ENCODE measurements at places on chromosomes 12 and 14.

GRCh38 chr12:6532051-6532926, 2.0 kb upstream of the GAPDH start:
- DNase-seq: peak; percentile 93

GRCh38 chr12:26798023-26798422, 35.0 kb downstream of the ITPR2 start:
- no peak for DNase-seq

DNA sequence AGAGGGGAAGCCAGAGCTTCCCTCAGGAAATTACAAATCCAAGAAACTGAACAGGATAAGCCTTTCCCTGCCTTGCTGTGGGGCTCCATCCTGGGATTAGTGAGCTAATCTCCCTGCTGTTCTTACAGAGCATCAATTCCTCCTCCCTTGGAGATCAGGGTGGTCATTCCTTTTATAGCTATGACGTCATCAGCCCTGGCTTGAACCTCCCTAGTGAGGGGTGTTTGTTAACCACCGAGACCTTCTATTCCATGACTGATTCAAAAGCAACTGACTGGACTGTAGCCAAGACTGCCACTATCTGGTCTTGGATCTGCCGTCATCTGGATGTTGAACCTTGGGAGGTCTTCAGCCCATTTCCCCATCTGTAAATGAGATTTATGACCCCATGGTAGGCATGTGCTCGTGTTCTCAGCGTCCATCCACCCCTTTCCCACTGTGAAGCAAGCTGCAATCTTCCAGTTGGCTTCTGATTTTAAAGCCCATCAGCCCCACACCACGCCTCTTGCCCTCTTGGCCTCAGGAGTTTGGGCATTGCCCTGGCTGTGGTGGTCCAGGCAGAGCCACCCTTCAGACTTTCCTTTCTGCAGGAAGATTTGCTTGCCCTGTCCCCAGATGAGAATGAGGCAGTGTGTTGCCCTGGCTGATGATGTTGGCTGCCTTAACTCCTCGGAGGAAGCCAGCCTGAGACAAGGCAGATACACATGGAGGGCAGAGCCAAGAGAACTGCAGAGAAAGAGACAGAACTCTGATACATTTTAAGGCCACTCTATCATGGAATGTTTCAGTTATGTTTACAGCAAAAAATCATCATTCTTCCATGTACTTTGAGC, 59.6 kb upstream of the ACTN1 start:
- DNase-seq: no peak

GRCh38 chr12:58435647-58436046, 484.7 kb downstream of the LRIG3 start:
- DNase-seq: no peak

DNA sequence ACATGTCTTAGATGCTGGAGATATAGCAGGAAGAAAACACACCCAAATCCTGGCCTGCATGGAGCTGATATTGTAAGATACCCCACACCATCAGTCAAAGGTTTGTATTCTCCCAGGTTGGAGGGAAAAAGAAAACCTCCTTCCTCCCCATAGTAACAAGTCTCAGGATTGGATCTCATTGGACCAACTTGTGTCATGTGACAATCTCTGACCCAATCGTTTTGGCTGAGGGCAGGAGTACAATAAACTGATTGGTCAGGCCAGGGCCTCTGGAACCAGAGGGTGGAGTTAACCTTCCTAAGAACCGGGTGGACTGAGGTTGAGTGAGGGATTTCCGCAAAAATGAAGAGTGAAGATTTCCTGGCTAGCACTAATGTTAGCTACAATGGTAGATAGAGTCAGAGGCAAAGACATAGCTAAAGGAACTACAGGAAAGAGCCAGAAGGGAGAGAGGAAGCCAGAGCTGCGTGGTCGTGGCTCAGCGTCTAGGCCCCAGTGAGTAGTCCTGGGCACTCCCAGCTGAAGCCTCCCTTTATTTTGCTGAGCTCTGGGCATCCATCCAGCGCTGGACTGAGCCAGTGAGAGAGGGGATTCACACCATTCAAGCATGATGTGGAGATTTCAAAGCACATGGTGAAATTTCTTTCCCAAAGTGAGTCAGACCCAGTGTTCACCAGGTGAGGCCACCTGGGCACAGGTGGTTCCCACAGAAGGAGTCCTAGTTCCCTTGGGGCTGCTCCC, 219.9 kb downstream of the AACS start:
- DNase-seq: no peak

- DNase-seq: peak; percentile 86
Measured at GRCh38 chr12:12560587-12561370, 1.9 kb downstream of the DUSP16 start.

- DNase-seq: no peak
Measured at GRCh38 chr12:124663771-124664366, 96.5 kb upstream of the NCOR2 start.

DNA sequence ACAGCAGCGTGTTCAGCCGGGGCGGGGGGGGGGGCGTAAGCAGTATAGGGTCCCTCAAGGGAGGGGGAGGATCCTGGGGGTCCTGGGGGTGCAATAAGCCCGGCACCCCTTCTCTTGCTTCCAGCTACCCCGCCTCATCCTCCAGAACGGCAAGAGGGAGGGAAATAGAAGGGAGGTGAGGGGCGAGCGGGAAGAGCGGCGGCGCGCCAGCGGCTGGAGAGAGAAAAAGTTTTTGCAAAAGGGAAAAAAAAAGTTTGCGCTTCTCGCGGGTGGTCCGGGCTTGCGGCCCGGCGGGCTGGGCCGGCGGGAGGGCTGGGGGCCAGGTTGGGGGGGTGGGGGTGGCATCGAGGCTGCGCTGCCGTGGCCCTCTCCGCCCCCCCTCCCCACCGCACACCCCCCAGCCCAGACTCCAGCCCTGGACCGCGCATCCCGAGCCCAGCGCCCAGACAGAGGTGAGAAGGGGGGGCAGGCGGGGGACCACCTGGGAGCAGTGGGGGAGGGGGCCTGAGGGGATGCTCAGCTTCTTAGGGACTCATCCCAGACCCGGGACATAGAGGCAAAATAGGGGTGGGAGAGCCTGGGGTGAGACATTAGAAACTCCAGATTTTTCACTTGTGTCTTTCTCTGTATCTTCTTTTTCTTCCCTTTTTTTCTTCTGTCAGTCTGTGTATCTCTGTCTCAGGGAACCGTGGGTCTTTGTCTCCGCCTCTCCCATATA, at the start of gene GLI1:
Gene GLI1 (plus strand): TSS at position 36 of the 718 bp plus-strand sequence. CDS start 3,907 bp downstream, outside the sequence.
- no peak for DNase-seq

- peak; percentile 86 for DNase-seq
Measured at GRCh38 chr12:92912052-92912451, 17.0 kb downstream of the EEA1 start.

DNA sequence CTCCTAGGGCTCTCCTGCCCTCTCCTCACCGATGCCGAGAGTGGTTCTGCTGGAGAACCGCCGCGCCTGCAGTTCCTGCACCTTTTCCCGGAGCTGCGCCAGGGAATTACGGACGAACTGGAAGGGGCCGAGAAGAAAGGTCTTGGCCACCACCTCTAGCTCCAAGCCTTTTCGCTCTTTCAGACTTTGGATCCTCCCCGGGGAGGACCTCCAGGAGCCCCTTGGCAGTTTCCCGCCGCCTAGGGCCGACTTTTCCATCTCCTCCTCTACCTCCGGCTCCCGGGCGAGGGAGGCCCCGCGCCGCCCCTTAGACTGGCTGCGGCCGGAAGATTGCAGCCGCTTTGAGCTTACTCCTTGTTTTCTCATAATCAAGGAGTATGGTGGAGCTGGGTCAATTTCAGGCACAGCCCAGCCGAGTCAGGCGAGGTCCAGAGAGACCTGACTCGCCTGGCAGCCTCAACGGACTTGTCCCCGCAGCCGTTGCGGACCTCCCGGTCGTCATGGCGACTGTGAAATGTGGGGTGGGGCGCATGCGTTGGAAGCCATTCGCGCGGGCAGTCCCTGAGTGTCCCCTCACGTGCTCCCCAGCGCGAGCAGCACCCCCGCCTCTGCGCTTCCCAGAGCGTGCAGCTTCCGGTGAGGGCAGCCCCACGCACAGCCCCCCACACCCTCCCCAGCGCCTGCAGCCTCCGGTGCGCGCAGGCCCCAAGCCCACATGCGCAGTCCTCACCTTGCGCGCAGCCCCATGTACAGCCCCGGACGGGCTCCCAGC, at the start of gene DPY19L2:
Gene DPY19L2 (minus strand): TSS at position 466 of the 772 bp plus-strand sequence. CDS start 100 bp downstream, at position 366.
- no peak for DNase-seq

DNA sequence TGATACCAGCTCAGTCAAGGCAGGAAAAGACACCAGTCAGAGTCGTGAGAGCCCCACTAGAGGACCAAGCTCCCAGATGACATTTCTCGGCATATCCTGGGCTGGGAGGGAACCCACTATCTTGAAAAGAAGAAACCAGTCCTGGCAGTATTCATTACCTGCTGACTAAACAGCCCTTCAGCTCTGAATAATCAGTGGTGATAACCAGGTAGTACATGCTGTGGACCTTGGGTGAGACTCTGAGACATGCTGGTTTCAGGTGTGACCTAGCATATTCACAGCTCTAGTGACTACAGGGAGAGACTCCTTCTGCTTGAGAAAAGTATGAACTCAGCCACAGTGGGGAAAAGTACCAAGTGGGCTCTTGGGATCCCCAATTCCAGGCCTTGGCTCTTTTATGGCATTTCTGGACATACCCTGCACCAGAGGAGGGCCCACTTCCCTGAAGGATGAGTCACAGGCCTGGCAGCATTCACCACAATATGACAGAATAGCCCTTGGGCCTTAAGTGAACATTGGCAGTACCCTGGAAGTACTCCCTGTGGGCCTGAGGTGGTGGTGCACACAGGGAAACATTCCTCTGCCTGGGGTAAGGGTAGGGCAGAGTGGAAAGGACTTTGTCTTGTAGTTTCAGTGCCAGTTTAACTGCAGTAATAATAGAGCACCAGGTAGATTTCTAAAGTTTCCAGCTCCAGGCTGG, 82.6 kb upstream of the SLC38A4 start:
- peak; percentile 73 for DNase-seq

- DNase-seq: no peak
Measured at GRCh38 chr14:99769799-99770198, 23.4 kb upstream of the EML1 start.

- no peak for DNase-seq
Measured at GRCh38 chr14:91352728-91353692, 64.6 kb downstream of the CCDC88C start.

- DNase-seq: no peak
Measured at GRCh38 chr14:51707327-51707726, 55.6 kb downstream of the FRMD6 start.

GRCh38 chr14:38210587-38211216, 3.0 kb downstream of the SSTR1 start:
- DNase-seq: no peak

DNA sequence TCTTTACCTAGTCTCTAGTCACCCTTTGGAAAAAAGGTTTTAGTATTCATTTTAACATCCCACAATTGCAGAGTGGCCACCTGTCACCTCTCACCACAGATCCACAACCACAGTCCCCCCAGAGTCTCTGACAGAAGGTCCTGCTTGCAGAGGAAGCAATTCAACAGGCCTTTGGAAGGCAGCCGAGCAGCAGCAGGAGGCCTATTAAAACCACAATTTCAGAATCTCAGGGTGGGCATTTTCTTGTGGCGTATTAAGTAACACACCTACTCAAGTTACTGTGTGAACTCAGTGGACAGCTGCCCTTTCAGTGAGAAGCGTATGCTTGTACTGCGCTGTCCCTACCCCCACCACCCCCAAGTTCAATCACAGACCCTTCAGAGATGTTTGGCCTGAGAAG, 234.0 kb upstream of the HMGA2 start:
- no peak for DNase-seq

- DNase-seq: no peak
Measured at GRCh38 chr14:65279958-65280357, 132.6 kb upstream of the FUT8 start.

DNA sequence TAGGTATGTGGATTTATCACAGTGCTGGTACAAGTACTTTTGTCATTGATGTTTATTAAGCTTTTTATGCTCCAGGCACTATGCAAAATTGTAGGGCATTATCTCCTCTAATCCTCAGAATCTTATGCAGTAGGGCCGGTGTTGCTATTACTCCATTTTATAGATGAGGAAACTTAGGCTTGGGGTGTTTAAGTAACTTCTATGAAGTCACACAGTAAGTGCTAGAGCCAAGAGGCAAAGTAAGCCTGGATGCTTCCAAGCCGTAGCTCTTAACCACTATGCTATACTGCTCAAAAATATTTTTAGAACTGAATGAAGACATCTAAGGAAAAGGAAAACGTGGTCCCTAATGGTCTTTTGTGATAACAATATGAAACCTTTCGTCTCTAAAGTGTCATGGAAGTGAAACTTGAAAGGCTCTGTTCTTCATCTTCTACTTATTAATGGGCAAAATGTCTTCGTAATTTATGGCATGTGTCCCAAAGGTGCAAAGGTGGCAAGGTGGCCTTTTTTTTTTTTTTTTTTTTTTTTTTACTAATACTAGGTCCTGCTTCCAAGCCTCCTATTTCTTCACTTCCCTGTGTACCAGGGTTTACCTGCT, 85.2 kb downstream of the ETV6 start:
- no peak for DNase-seq

GRCh38 chr12:122726080-122726558, 4.5 kb downstream of the HCAR1 start:
- peak; percentile 69 for DNase-seq

DNA sequence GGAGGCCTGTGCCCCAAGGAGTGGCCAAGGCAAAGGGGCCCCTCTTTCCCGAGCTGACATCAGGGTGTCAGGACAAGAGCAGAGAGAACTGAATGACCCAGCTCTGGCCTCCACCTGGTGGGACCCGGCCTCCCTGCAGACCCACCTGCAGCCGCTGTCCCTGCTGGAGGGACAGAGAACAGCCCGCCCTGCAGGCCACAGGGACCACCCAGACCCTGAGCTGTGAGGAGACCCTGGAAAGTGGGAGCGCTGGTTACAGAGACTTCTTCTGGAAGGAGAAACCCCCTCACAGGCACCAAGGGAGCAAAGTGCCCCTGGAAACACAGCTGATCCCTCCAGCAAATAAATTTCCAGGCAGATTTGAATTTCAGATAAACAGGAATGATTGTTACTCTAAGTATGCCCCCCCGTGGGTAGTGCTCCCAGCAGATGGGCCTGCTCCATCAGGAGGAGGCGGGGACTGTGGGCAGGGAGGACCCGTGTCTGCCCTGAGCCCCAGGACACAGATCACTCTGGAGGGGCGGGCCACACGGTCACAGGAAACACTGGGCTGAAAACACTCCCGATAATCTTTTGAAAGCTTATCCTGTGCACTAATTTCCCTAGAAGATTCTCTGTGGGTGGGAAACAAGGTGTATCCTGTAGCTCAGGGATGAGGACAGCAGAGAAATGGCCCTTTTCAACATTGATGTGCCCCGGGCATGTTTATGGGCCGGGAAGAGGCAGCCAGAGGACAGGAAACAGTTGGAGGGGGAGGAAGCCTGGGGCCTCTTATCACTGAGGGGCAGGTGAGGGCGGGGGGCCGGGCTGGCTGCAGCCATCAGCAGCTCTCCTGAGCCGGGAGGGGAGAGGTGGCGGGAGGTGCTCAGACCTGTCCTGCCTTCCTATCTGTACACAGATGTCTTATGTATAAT, 276.0 kb downstream of the ADGRD1 start:
- no peak for DNase-seq
